ENCODE measurements at places on chromosomes 13 and 19.

DNA sequence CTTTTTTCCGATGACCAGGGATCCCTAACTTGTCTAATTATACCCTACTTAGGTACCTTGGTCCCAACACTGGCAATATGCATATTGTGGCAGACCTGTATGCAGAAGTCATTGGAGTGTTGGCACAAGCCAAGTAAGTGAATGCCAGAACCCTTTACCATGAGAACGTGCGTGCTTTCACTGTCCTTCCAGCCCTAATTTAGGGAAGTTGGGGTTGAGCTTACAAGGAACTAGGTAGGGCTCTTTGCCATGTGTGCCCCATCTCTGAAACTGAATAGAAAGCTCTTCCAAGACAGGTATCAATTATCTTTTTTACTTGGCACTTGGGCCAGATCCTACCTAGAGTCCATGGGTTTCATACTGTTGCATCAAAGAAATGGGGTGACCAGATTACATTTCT lies 93.2 kb downstream of the FRY start:
- no peak for DNase-seq

- no peak for DNase-seq
Observed at GRCh38 chr13:99555149-99555548, 53.9 kb downstream of the TM9SF2 start.

GRCh38 chr19:811506-812048 lies 10.2 kb downstream of the PLPPR3 start:
- peak; percentile 38 for DNase-seq

DNA sequence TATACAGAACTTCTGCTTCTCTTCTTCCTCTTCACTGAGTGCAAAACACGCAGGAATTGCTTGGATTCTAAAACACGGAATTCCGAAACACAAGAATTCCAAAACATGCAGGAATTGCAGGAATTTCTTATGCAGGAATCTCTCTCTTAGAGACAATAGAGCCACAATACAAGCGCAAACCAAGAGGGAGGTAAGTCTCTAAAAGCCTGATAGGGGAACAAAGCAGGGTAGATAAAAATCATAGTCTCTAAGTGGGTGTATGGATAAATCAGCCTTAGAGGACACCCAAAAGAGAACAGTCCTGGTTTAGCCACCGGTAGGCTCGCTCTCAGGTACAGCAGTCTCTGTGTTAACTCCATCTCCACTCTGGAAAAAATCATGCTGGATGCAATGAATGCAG lies 112.9 kb downstream of the LHFPL6 start:
- no peak for DNase-seq

DNA sequence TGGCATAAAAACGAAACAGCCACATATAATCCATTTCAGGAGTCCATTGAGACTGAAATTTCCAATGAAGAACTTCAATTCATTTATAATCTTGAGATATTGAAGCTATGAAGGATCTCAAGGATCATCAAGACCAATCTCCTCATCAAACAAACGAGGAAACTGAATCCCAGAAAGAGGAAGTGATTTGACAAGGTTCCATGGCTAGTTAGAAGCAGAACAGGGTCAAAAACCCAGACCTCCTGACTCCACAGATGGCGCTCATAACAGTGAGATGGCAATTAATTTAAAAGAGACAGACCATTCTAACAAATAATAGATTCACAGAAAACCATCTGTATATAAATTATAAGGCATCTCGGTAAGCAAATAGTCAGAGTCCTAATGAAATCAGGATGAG lies 229.7 kb downstream of the KCTD12 start:
- DNase-seq = no peak

GRCh38 chr13:36323951-36324566 lies 22.1 kb downstream of the SPART start:
- DNase-seq = no peak
